Stimulated activated CD4-positive, alpha-beta T cell treated with anti-CD3 and anti-CD28 coated beads, TNF-alpha, amount 100 ng/mL, for 1 hour (primary cell): ENCODE measurements at places on chromosomes 3 and 15.

GRCh38 chr15:27843146-27843545, 256.0 kb downstream of the OCA2 start:
- no peak for DNase-seq

DNA sequence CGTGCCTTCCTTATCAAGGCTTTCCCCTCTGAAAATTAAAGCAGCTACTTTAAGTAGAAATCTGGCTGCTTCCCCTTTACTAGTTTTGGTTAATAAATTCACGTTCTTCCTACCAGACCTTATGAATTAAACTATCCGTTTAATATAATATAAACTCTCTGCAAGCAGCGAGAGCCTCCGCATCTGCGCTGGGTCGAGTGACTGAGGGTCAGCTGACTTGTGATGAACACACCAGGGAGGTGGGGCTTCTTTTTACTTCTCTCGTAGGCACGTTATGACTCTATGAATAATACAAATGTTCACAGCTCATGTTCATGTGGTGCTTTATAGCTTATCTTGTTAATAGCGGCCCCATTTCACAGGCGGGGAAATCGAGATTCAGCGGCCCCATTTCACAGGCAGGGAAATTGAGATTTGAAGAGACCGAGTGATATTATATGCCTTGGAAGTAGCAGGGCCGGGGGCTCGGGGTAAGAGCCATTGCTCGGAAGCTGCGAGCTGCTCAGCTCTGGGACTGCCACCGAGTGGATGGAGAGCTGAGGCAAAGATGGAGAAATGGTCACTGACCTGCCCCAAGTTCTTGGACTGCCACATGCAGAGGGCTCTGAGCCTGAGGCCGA, 8.3 kb downstream of the MUC4 start:
- DNase-seq: no peak

- DNase-seq: no peak
Observed at GRCh38 chr15:39156646-39157250, 424.1 kb upstream of the THBS1 start.

GRCh38 chr3:52204337-52205073, 6.5 kb downstream of the ALAS1 start:
- no peak for DNase-seq

- DNase-seq: no peak
Observed at GRCh38 chr3:123027292-123028232, at the start of gene SEMA5B. SEMA5B (minus strand) TSS chr3:123027763; CDS start chr3:122961263, 66,500 bp downstream.

DNA sequence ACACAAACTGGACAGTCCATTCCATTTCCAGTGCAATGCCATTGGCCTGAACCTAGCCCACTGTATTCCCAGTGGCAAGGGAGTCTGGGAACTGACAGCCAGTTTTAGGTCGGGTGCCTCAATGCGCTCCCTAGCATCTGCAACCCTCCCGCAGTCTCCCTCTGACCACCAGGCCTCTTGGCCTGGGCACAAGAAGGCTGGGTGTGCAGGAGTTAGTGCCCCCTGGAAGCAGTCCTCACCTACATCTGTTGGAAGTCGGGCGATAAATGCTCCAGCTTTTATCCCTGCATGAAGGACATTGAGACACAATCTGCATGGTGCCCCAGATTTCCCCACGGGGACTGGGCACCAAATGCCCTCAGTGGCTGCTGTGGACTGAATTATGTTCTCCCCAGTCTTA, 12.7 kb downstream of the C3orf22 start:
- no peak for DNase-seq

DNA sequence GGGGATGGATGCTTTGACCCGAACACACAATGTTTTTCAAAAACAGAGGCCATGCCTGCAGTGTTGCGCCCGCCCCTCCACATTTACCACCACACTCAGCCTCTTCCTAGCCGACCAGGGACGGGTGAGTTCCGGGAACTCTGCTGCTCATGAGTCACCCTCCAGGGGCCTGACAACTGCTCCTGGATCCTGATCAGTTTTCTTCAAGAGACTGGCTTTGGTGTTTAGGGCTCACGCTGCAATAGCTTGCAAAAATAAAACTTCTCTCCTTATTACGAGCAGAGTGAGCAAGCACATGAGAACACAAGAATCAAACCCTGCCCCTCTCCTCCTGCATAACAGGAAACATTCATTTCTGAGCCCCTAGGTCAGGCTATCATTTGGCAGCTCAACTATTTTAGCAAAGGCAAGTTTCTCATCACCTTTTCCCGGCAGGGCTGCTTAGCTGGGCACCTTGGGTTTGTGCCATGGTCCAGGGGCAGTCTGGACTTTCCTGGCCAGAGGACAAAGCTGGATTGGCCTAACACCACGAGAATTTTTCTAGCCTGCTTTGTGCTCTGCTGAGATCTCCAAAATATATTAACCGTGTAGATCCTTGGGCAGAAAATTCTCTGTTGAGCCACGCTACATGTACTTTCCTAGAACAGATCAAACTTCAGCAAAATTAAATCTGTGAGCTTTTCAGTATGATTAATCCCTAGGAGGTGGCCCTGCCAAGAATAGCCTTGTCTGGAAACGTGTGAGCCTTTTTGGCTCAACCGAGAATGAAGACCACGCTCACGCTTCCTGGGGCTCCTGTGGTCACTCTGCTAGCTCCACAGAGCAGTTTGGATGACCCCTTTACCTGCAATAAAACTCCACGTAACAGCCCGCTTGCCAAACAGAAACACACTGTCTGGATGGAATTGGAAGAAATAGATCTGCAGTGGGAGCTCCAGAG, 52.7 kb upstream of the SPATA12 start:
- no peak for DNase-seq

DNA sequence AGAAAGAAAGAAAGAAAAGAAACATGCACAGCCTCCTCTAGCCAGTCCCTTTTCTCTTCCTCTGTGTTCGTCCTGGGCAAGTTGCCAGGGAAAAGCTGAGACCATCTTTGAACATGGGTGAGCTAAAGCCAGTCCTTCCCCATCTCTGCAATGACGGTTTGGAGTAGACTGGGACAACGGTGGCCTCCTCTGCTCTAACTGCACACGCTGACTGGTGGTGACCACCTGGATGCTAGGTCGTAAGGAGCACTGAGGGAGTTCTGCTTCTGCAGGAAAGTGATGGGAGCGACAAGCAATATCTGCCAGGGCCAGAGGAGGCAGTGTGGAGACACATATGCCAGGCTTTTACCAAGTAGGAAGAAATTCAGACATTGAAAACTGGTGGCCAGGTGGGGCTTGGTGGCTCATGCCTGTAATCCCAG, 111.7 kb downstream of the NUP210 start:
- DNase-seq: no peak

DNA sequence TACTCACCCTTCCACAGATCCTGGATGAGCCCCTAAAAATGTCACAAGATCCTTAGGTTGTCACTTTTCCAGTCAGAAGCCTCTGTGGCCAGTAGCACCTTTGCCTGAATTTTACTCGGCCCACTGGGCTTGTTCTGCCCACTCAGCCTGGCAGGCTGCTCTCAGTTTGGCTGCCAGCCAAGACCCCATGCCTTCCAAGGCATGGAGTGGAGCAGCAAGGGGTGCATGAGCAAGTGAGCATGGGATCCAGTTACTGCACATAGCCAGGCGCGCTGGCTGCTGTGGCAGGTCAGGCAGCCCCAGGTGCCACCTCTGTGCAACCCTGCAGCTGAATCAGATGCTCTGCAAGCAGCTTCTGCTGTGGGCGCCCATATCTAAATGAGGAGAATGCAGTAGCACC, 79.3 kb downstream of the CGGBP1 start:
- DNase-seq: no peak

- no peak for DNase-seq
Observed at GRCh38 chr15:76987896-76988860, 6.7 kb upstream of the PSTPIP1 start.

GRCh38 chr15:77786956-77787355, 154.2 kb upstream of the LINGO1 start:
- no peak for DNase-seq

- DNase-seq: no peak
Observed at GRCh38 chr15:52790169-52790708, at the start of gene ONECUT1. ONECUT1 (minus strand) TSS chr15:52790336; CDS start chr15:52789884, 452 bp downstream.

- no peak for DNase-seq
Observed at GRCh38 chr3:64134882-64135281, 90.4 kb downstream of the PRICKLE2 start.

DNA sequence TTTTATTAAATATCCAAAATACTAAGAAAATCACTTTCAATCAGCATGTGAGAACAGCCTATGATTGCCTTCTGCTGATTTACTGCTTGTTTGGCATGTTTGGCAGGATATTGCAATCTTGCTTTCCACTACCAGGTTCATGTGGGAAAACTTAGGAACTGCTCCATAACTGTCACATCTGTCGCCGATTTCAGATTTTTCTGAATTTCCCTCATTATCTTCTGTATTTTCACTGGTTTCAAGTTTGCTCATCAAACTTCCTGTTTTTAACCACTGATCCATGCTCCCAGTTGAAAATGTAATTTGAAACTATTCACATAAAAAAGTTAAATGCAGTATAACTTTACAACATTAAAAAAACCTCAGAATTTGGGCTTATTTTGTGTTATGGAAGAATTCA, 93.0 kb downstream of the NFKBIZ start:
- DNase-seq: no peak

DNA sequence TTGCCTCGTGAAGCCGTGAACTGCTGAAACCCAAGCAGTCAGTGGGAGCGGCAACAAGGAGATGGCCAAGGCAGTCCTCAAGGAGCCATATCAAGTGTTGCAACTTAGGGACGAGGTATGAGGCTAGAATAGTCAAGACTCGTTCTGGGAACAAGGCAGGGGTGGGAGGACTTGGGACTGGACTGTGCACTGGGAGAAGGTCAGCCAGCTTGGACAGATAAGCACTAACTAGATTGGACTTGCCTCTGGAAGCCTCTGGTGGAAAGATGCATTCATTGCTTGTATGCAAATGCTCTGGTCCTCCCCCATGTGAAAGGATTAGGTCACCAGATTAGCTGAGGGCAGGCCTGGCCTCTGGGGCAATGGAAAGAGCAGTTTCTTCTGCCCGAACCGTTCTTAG, 123.3 kb upstream of the CTNNB1 start:
- DNase-seq: no peak

DNA sequence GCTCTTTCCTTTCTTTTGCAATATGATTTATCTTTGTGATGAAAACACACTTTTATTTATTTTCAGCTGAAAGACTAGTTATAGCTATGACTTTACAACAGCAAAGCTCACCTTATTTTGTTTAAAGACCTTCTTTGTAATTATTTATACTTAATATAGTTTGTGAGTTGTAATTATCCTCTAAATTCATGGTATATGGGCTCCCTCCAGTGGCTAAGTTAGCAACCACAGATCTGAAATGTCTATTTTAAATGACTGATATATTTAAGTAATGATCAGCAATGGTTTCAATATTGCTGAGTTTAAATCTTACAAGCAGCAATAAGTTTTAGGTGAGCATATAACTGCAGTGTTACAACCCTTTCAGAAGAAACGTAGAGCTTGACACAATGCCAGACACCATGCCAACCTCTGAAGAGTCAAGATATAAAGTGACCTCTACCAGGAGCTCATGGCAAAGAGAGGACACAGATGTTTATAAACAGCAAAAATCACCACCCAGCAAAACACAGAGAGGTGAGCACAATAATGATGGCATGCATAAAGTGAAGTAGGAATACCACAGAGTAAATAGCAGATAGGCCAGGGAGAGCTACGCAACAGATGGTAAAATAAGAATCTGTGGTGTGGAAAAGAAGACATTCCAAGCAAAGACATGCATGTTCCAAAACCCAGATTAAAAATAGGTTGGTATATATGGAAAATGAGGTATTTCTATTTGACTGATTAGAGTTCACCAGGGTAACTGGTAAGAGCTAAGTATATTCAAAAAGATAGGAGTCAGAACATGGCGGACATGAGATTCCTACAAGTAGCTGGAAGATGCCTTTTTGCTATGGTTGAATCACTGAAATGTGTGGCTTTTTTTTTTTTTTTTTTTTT, 143.7 kb upstream of the ZNF385D start:
- DNase-seq: no peak

- no peak for DNase-seq
Observed at GRCh38 chr3:182342252-182342651, 451.1 kb upstream of the ATP11B start.

- DNase-seq: no peak
Observed at GRCh38 chr3:158961911-158962310, 160.1 kb downstream of the MFSD1 start.

GRCh38 chr3:169699070-169699469, 35.6 kb upstream of the MECOM start:
- DNase-seq: no peak

DNA sequence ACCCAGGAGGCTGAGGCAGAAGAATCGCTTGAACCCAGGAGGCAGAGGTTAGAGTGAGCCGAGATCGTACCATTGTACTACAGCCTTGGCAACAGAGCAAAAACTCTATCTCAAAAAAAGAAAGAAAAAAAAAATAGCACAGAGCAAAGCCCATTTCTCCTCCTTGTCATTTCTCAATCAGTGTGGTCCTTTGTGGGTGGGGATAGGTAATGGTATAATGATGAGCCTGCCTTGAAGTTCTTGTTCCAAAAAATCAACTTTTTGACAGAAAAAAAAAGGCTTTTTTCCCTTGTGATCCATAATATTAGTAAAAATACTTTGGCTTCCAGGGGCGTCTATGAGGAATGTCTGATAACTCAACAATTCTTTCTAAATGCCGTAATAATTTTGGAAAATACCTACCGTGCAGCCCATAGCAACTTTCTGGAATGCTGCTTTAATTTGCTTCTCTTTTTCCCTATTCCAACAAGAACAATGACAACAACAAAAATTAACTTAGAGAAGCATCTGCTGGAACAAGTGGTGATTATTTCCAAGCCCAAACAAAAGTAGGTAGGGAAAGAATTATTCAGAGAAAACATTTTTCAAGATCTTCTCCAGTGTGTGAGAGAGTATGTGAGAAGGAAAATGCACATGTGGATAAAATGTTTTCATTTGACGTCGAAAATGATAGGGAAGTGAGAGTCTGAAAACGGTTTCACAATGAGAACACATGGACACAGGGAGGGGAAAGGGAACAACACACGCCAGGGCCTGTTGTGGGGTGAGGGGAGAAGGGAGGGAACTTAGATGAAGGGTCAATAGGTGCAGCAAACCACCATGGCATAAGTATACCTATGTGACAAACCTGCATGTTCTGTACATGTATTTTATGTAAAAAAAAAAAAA, 337.8 kb downstream of the RBMS3 start:
- DNase-seq: no peak

DNA sequence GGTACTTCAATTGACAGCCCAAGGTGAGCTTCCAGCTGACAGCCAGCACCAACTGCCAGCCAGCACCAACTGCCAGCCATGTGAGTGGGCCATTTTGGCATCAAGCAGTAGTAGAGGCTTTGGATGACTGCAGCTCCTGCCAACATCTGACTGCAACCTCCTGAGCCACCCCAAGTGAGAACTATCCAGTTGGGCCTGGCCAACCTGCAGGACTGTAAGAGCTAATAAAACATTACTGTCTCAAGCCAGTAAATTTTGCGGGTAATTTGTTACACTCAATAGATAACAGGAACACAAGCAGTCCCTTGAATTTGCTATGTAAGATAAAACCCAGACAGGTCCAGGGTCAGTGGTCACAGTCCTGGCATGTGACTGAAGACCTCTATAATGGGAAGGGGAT, 29.7 kb downstream of the EPHB1 start:
- no peak for DNase-seq

- no peak for DNase-seq
Observed at GRCh38 chr3:176431991-176432390, 765.3 kb downstream of the TBL1XR1 start.
